Right renal pelvis (tissue), 4 donors: ENCODE measurements at places on chromosomes 5 and 9. TPM values are rescaled to one million over a fixed set of nuclear protein-coding genes. Genes with fewer than 3 reads are reported as not detected.

DNA sequence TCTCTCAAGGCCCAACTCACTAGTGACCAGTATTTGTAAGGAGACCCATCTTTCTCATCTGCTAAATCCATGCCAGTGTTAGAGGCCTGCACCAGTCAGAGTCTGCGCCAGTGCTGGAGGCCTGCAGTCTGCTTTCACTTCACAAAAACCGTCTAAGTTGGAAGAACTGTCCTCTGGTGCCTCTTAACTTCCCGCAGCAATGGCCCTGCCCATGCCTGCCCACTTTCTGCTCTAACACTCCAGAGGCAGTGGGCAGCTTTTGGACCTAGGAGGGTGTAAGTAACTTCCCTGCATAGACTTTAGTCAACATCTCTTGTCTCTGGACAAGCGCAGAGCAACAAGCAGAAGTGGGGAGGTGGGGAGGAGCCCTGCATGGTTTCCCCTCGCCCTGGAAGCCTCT lies 152.9 kb downstream of the AUH start:
- no peak for DNase-seq

The KLHL3 gene
- polyA plus RNA-seq, result 18.5 TPM

DNA sequence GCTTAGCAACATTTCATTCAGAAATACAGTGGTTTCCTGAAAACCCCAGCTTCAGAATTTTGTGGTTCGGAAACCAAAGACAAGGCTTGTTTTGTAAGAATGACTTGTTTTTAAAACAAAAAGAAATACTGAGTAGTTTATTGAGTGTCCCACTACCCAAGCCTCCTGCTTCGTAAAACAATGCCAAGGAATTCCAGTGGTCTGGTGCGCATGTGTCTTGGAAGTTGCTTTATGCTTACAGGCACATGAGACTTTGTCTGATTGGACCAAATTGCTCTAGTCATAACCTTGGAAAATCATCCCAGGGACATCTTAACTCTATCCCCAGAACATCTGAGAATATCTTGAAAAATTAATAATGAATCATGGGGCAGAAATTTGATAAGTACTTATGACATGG lies 77.1 kb upstream of the FST start:
- DNase-seq, result no peak

GRCh38 chr9:107260437-107261081 lies 22.5 kb upstream of the RAD23B start:
- DNase-seq, result no peak

DNA sequence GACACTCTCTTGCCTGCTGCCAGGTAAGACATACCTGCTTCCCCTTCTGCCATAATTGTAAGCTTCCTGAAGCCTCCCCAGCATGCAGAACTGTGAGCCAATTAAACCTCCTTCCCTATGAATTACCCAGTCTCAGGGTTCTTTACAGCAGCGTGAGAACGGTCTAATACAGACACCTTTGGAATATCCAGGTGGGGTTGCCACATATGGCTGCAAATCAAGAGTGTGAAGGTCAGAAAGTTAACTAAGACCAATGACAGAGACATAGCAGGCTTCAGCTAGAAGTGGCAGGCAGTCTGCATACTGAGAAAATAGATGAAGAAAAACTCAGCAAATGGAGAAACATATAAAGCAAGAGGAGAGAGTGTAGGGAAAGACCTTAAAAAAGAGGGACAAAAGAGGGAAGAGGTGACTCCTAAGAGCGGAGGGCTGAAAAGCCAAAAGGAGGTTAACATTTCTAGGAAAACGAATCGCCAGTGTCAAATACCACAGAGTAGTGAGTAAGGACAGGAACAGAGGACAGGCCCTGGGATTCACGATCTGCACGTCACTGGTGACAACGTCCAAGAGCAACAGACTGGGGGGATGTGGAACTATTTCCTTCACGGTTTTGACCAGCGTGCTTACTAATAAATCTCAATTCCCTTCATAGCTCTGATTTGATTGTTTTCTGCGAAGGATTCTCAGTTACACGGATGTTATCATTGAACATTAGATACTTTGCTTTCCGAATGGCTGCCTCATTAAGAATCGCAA lies 1.7 kb upstream of the ACO1 start:
- DNase-seq, result no peak

- no peak for DNase-seq
These were observed 23.5 kb downstream of the HNRNPH1 start for GRCh38 chr5:179599973-179600372.

The CATSPER3 gene
- 1.2 TPM for polyA plus RNA-seq

GRCh38 chr5:124352312-124352711 lies 394.1 kb downstream of the ZNF608 start:
- no peak for DNase-seq

GRCh38 chr9:75185585-75186170 lies 97.4 kb downstream of the OSTF1 start:
- no peak for DNase-seq

DNA sequence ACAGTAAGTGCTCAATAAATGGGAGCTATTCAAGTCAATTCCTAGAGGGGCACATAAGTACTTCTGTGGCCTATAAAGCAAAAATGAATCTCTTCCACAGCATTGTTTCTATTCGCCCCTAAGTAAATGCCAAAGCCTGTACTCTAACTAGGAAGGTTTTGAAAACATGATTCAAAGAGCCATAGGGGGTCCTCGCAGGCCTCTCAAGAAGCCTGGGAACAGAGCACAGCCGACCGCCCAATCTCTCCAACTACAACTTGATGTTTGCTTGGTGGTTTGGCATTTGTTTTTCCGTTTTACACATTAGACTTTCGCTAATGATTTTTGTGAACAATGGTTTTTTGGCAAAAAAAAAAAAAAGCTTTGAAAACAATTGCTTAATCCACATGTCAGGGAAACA lies 19.4 kb downstream of the EFNA5 start:
- DNase-seq, result no peak

DNA sequence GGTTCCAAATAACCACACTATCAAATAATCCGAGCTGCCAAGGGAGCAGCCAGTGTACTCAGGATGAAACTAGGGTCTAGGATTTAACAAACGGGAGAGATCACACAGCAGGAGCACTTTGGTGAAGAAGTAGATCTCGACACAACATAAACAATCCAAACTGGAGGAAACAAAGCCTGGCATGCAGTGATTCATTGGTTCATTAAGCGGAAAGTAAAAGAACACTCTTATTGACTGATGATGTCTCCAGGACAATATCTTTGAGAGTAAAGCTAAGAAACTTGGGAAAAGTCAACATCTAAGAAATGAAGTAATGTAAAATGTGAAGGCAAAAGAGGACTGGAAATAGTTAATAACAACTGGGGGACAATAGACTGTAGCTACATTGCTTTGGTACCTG lies 1478.3 kb upstream of the CDH9 start:
- no peak for DNase-seq
